ENCODE measurements at places on chromosomes 11 and 22. TPM values are rescaled to one million over a fixed set of nuclear protein-coding genes. Genes with fewer than 3 reads are reported as not detected.
A peak's percentile ranks its signal among the peaks of the same experiment; 100 is the strongest.

TMPRSS6 gene
- polyA plus RNA-seq = 0.28 TPM

GDPD4 gene
- polyA plus RNA-seq = 0.26 TPM

DNA sequence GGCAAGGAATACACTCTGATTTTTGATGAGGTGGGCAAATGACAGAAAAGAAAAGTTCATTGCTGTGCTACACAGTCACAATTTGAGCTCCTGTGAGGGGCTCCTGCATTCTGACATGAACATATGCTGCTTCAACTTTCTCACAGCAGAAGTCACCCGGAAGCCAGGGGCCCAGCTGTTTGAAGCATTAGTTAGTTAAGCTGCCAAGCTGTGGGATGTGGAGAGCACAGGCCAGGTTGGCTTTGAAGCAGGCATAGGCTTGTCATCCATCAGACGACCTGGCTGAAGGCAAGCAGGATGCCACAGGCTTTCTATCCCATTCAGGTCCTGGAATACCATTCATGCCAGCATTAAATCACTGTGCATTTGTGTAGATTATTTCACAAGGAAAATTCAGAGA, 63.1 kb downstream of the MTNR1B start:
- no peaks in the 10 kb centered on the region for H3K36me3 ChIP-seq
- no peak overlapping the region for H3K27ac ChIP-seq
- H3K4me1 ChIP-seq = no peaks in the 10 kb centered on the region
- no peak for DNase-seq
- no peaks in the 10 kb centered on the region for H3K27me3 ChIP-seq

DNA sequence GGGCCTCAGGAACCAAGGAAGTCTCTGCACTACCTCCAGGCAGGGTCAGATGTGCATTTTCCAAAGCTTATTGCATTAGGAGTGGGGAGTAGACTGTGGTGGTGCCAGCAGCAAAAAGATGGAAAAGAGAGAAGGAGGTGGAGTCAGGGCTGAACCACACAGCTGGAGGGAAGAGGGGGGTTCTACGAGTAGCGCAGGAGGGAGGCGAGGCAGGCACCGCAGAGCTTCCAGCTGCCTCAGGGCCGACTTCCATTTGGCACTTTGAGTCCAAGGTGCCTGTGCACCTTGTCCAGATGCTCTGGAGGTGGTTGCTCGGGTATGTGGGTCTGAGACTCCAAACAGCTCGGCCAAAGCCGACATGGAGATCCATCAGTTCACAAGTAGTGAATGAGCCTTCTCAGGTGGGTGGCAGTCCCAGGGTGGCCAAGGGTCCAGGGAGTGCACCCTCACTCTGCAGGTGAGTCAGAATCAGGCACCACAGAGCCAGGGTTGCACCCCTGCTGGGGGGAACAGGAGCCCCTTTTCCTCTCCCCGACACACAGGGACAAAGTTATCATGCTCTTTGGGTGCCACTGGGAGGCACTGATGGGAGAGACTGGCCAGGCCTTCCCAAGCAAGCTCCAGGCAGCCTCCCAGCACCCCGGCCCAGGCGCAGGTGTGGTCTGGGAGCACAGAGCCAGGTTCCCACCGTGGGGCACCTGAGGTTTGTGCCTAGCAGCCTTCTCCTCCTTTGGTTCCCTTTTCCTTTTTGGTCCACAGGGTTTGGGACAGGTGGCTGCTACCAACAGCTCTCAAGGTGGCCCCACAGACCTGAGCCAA, 30.2 kb downstream of the GGT5 start:
- no peak overlapping the region for H3K27ac ChIP-seq
- H3K4me1 ChIP-seq = no peaks in the 10 kb centered on the region
- no peak overlapping the region for H3K4me3 ChIP-seq
- no peak for DNase-seq

DNA sequence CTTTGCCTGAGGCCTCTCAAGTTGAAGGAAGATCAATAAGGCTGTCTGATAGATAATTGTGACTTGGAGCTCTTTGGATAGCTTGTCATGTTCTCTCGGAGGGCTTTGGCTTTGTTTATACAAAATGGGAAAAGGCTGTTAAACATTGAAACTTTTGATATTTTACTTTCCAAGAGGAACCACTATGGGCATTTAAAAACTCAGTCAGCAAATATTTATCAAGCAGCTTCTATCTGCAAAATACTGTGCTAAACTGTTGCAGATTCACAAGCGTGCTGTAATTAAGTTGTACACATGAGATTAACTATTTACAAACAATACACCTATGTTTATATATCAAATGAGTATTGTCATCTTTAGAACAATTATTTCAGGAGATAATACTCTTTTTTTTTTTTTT, 34.5 kb upstream of the SORL1 start:
- no peaks in the 10 kb centered on the region for H3K36me3 ChIP-seq
- DNase-seq = no peak
- peak overlapping the region; percentile 92 for H3K27ac ChIP-seq
- no peaks in the 10 kb centered on the region for H3K27me3 ChIP-seq

DNA sequence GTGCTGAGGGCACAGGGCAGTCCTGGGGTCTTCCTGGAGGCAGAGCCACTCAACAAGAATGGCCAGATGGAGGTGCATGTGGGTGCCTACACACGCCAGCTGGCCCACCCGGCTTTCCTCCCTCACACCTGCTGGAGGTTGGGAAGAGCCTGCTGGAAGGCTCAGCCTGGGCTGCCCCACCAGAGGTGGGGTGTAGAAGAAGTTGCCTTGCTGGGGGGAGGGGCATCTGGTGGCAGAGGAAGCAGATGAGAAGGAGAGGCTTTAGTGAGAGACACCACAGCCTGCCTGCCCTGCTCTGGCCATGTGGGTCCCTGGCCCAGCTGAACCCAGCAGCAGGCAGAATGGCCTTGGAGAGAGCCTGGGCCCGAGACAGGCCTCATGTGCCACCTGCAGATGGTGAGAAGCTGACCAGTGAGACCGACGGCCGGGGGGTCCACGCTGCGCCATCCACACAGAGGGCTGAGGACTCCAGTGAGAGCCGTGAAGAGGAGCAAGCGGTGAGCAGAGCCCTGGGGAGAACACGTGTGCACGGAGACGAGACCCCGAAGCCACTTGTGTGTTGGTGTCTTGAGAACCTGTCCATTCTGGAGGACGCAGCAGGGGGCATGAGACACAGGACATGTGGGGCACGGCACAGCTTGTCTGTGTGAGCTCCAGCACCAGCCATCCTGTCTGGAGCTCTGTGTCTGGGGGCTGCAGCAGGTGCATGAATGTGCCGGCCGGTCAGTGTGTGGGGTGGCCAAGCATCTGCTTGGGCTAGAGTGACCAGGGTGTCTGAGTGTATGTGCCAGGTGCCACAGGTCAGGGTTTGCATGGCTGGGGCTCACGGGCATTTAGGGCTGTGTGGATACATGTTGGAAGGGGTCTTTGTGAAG, 2.7 kb downstream of the B4GALNT4 start:
- DNase-seq = no peak
- no peak overlapping the region for H3K27ac ChIP-seq
- peaks cover 6% of the 10 kb centered on the region for H3K4me1 ChIP-seq
- H3K36me3 ChIP-seq = no peaks in the 10 kb centered on the region
- no peak overlapping the region for H3K4me3 ChIP-seq

- H3K4me3 ChIP-seq = no peak overlapping the region
- no peak overlapping the region for H3K27ac ChIP-seq
- DNase-seq = no peak
- no peaks in the 10 kb centered on the region for H3K27me3 ChIP-seq
- H3K4me1 ChIP-seq = no peaks in the 10 kb centered on the region
- H3K36me3 ChIP-seq = no peaks in the 10 kb centered on the region
Observed at GRCh38 chr11:23320131-23320530, 459.9 kb upstream of the CCDC179 start.

DNA sequence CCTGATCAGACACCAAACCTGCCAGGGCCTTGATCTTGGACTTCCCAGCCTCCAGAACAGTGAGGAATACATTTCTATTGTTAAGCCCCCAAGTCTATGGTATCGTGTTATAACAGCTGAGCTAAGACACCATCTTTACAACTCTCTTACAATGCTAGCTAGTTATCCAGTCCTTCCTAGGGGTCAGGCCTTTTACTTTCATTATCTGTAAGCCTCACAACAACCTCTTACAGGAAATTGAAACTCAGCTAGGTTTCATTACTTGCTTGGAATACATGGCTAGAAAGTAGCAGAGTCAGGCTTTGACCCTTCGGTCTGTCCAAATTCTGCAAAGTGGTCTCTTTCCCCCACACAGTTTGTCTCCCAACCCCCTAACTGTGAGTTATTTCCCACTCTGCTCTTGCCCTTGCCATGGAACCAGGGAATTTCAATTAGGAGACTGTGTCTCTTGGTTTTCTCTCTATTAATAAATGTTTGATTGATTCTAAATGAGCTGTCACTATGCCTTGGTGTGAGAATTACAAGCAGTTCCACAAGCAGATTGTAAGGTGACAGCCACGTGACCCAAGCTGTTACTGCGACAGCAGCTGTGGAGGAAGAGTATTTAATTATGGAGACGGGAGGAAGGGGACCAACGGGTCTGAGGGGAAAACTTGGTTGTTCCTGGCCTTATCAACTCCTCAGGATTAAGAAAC, 38.4 kb upstream of the CLMP start:
- no peak overlapping the region for H3K4me3 ChIP-seq
- DNase-seq = no peak
- no peaks in the 10 kb centered on the region for H3K36me3 ChIP-seq
- H3K27ac ChIP-seq = peak overlapping the region; percentile 35
- H3K27me3 ChIP-seq = no peaks in the 10 kb centered on the region
- no peaks in the 10 kb centered on the region for H3K4me1 ChIP-seq

DNA sequence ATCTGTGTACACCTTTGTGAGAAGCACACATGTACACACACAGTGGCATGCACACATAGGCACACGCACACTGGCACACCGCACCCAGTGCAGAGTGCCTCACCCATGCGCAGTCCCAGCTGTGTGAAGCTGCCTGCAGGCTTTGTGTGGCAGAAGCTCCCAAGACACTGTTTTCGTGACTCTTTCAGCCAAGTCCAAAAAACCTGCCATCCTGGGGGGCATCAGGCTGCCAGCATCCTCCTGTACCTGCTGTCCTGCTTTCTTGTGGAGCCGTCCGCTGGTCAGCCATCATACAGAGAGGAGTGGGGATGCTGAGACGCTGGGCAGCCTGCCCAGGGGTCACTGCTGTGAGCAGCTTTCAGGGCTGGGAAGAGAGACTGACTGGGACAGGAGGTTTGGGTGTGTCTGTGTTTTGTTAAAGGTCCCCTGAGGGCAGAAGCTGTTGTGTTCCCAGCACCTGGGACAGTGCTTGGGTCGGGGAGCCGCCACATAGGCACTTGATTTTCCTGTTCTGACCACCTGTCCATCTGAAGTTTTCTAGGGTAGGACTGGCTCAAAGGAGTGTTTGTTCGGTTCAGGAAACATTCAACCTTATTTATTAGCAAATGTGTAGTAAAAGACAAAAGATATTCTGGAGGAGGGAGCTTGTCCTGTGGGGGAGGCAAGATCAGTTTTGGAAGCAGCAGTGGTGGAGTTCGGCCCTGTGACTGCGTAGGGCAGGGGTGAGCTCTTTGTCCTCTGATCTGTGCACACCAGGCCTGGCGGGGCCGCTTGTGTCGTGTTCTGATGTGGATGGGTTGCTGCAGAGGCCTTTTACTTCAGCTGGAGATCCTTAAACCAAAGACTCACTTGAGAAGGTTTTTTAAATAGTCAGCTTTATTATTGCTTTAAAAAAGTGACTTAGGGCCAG, 29.7 kb downstream of the AP2A2 start:
- peaks cover 15% of the 10 kb centered on the region for H3K36me3 ChIP-seq
- no peak overlapping the region for H3K4me3 ChIP-seq

NOL12 gene
- polyA plus RNA-seq = 28.5 TPM

NRXN2 gene
- 0.59 TPM for polyA plus RNA-seq

GRCh38 chr22:37749226-37749625, 52.4 kb downstream of the TRIOBP start:
- peaks cover 29% of the 10 kb centered on the region for H3K36me3 ChIP-seq
- H3K27ac ChIP-seq = peak overlapping the region; percentile 94
- H3K27me3 ChIP-seq = no peaks in the 10 kb centered on the region
- peaks cover 75% of the 10 kb centered on the region for H3K4me1 ChIP-seq

- no peaks in the 10 kb centered on the region for H3K27me3 ChIP-seq
- no peak overlapping the region for H3K27ac ChIP-seq
- no peak for DNase-seq
- H3K4me1 ChIP-seq = no peaks in the 10 kb centered on the region
Observed at GRCh38 chr11:90113541-90113940, 20.9 kb upstream of the NAALAD2 start.

DNA sequence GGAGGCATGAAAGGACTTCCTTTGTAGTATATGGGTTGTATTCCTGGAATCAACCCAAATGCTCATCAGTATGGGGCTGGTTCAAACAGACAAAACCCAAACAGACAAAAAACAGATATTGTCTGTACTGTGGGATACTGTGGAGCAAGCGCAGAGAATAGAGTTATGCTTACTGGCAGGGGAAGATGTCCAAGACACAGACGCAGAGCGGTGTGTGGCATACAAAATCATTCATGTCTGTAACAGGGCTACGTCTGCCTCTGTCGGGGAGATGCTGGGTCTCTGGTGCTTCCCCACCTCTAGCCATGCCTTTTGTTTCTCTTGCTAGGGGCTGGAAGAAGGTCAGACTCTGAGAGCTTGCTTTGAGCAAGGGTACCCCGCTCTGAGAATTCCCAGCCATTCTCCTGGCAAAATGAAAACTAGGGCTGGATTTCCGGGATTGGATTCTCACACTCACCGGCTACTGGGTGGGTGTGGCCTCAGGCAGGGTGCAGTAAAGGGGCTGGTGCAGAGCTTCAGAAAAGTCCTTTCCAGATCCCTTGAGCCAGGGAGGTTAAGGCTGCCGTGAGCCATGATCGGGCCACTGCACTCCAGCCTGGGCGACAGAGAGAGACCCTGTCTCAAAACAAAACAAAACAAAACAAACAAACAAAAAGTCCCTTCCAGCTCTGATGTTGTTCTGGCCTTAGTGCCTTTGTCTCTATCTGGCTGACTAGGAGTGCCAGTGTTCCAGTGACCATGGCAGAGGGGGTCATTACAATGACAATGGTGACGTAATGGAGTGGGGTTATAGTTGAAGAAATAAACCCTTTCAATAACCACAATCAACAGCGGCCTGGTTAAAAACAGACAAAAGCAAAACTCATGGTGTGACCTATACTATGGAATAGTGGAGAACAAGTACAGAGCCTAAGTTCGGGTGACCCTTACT, 2.9 kb upstream of the ABCC8 start:
- no peak overlapping the region for H3K4me3 ChIP-seq
- peaks cover 6% of the 10 kb centered on the region for H3K4me1 ChIP-seq
- no peak for DNase-seq
- H3K27me3 ChIP-seq = peaks cover 48% of the 10 kb centered on the region
- no peak overlapping the region for H3K27ac ChIP-seq

BEST1 gene
- 3.0 TPM for polyA plus RNA-seq

Data from spleen (tissue), 13 donors.